SK-N-DZ (cell line): ENCODE measurements at places on chromosomes 4 and X.

DNA sequence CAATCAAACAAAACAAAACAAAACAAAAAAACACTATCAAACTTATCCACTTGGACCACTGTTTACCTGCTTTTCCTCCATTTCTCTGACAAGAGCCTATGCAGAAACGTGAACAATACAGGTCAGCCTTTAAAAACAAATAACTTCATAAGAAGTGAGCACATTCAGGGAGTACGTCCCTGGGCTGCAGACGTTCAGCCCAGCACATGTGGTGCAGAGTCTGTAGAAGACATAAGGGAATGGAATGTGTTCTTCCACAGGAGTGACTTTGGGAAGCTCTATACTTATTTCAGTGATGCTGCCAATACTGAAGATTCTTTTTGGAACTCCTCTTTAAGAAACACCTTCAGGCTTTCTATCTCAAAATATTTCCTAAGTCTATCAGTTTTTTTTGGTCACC, 120.6 kb downstream of the SPRY1 start:
- no peak for DNase-seq

- no peak for DNase-seq
Measured at GRCh38 chr4:113700602-113701150, 60.9 kb downstream of the CAMK2D start.

DNA sequence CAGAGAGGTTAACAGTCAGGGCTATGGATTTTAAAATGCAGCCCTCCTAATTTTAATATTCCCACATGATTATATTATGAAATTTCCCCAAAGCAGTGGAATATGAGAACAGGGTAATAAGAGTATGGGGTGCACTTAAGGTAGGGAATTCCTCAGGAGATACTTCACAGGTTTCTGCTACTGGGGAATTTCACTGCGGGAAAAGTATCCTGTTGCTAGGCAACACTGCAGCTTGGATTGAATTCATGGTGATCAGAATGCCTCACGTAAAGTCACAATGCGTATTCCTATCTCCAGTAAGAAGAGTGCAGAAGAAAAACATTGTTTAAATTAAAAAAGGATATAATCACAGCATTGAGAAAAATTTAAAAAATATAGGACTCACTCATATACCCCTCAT, 398.1 kb upstream of the RPS6KA3 start:
- DNase-seq, result no peak

- no peak for DNase-seq
Measured at GRCh38 chr4:110837896-110838450, 215.1 kb upstream of the PITX2 start.

DNA sequence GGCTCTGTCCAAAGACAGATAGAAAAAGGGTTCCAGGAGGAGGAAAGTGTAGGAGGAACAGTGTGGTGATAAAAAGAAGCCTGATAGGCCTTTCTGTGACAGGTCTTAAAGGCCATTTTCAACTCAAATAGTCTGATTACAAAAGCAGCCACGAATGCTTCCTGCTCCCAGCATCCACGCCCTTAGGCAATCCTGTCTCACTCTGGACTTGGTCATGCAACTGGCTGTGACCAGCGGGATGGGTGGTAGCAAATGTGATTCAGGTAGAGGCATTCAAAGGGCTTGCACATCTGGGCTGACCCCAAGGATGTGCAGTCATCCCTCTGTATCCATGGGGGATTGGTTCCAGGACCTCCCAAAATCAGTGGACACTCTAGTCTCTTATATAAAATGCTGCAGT, 14.4 kb upstream of the SEPSECS start:
- DNase-seq, result no peak

- DNase-seq, result no peak
Measured at GRCh38 chr4:62548108-62548524, 1348.0 kb downstream of the ADGRL3 start.

DNA sequence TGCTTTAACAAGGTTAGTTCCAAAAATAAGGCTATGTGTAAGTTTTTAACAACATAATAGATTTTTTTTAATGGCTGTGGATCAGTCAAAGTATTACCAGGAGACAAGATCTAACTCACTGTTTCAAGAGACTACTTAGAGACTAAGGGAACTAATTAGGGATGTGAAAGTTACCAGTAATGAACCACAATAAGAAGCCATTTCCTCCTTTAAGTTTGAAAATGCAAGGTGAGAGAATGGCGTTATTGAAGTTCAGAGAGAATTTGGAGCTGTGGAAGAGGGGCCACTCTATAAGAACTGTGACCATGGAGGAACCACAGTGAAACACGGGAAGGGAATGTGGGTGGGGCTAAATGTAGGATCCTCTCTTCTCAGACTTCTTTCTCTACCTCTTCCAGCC, 624.2 kb downstream of the GLUD2 start:
- no peak for DNase-seq

- no peak for DNase-seq
Measured at GRCh38 chrX:355329-356050, 31.2 kb downstream of the PPP2R3B start.

DNA sequence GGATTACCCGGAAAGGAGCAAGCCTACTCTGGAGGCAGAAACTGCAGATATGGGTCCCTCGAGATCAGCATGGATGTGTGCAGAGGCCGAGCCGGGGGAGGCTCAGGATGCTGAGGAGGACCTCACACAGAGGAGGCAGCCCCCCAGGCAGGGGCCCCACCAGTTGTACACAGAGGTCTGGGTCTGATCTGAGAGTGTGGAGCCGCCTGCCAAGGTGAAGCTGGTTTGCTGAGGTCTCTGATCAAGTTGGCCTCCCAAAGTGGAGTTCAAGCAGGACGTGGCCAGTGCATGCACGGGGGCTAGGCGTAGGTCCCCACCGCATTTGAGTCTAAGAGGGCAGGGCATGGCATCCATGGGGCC, 35.0 kb downstream of the ACOX3 start:
- no peak for DNase-seq

- no peak for DNase-seq
Measured at GRCh38 chrX:85666471-85666870, 287.0 kb upstream of the POF1B start.

GRCh38 chr4:140756319-140757231, at the start of gene TBC1D9:
Gene TBC1D9 (minus strand): TSS chr4:140756385. CDS start chr4:140756045, 340 bp downstream.
- peak; percentile 89 for DNase-seq

GRCh38 chr4:185318679-185319078, 77.0 kb downstream of the LRP2BP start:
- no peak for DNase-seq

DNA sequence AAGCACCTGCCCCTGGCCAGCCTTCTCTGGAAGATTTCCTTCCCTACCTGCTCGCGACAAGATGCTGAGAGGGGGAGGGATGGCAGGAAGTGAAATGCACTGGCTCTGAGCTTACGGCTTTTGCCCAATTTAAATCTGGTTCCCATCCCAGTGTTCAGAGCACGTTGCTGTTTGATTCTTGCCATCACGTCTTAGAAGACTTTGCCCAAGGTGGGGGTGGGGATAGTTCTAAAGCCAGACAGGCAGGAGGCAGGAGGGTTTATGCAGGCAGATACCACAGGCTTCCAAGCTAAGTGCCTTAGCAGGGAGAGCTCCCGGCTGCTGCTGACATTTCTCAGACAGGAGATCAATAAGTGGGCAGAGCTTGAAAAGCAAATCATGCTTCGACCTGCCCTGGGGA, 393.9 kb downstream of the MID1IP1 start:
- DNase-seq, result peak; percentile 36

- no peak for DNase-seq
Measured at GRCh38 chr4:32226204-32226603, 1506.0 kb downstream of the PCDH7 start.

- no peak for DNase-seq
Measured at GRCh38 chrX:74461384-74461783, 40.1 kb downstream of the SLC16A2 start.

- no peak for DNase-seq
Measured at GRCh38 chr4:145827885-145828284, 110.7 kb downstream of the ZNF827 start.

- no peak for DNase-seq
Measured at GRCh38 chr4:91267543-91267942, 1036.2 kb upstream of the GRID2 start.

GRCh38 chr4:2462992-2463762, 5.7 kb upstream of the RNF4 start:
- DNase-seq, result no peak

DNA sequence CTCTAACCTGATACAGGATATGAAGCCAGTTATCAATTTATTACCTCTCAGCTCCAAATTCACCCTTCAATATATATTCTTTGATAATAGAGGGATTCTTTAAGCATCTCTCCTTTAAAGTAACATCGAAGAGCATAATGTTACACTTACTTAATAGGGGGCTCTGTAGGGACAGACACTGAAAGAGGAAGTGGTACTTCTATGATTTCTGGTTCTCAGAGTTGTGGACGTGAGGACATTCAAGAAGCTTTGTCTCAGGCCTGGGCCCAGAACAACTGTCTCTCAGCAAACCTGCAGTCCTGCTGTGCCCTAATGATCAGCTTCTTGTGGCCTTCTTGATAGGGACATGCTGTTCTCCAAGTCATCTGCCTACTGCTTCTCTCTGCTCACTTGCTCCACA, 4.2 kb upstream of the ZXDB start:
- DNase-seq, result no peak

DNA sequence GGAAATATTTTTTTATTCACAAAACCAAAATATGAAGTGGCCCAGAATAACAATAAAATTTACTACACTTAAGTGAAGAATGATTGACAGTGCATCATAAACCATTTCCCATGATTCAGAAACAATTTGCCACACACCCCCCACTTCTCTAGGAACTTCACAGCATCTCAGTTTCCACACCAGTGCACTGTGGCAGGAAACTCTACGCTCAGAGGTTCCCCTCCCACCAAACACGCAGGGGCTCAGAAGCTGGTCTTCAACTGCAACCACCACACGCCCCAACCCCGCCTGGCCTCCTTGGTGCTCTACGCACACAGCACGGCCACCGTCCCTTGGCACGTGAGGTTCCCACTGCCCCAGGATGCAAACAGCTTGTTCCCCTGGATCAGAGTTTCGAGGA, 63.7 kb downstream of the ZFYVE28 start:
- no peak for DNase-seq

- no peak for DNase-seq
Measured at GRCh38 chr4:139368998-139369397, 66.7 kb upstream of the NDUFC1 start.

- DNase-seq, result no peak
Measured at GRCh38 chr4:174086829-174087799, 196.4 kb downstream of the FBXO8 start.

DNA sequence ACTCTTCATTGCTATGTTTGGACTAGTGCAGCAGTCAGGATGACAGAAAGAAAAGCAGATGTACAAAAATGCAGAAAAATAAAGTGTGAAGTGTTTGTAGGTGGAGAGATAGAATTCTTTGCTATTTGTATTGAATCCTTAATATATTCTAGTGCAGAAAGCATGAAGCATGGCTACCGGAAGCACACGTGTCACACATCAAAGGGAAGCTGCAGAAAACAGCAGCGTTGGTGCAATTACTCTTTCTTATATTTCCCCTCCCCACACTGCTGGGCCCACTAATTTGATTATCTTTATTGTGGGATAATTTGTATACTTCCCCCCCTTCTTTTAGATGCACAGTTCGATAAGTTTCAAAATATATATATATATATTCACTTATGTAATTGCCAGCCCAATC, 35.9 kb upstream of the TAPT1 start:
- DNase-seq, result no peak

DNA sequence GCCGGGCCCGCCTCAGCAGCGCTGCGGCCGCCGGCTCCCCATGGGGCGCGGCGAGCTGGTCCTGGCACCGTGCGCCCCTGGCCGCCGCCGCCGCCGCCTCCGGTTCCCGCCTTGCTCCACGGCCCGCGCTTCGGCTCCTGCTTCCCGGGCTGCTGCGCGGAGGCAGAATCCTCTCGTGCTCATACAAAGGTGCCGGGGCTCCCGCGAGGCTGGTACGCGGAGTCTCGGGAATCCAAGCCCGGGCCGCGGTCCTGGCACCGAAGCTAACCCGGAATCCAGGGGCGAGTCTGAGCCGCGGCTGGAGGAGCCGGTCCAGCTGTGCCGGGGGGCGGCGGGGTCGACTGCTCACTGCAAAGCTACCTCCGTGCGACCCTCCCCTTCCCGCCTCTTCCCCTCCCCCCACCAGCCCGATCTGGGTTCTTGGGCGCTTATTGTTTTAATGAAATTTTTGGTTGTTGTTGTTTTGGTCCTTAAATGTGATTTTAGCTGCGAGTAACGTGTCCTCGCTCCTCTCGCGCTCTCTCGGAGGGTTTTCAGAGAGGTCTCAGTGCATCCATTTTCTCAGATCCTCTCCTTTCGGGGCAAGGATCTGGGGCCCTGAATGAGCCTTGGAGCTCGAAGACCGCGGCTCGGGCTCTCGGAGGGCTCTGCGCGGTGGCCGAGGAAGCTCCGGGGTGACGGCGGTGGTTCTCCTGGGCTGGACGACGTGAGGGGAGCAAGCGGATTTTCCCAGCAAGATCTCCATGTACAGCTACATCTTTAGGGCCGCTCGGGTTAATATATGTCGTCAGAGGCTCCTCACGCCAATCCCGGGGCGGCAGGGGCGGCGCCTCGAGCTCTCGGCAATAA, at the start of gene HAND2:
HAND2 (minus strand) TSS at position 753 of the 849 bp plus-strand sequence. CDS start 940 bp downstream, outside the sequence.
- DNase-seq, result peak; percentile 96

DNA sequence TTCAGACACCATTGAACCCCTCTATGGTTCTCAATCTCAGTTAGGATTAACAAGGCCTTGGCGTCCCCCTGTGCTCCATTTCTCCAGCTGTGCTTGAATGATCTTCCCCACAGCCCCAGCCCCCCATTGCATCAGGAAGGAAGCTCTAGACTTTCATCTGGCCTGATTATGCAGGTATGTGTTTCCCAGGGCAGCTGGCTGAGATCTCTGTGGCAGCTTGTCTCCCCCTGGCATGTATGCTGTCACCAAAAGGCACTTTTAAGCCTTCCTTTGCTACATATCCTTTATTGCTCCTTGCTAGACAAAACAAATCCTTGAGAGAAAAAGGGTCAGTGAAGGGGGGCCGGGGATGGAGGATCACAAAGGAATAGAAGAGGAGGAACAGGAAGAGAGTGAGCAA, 1056.0 kb upstream of the SLIT2 start:
- DNase-seq, result no peak

DNA sequence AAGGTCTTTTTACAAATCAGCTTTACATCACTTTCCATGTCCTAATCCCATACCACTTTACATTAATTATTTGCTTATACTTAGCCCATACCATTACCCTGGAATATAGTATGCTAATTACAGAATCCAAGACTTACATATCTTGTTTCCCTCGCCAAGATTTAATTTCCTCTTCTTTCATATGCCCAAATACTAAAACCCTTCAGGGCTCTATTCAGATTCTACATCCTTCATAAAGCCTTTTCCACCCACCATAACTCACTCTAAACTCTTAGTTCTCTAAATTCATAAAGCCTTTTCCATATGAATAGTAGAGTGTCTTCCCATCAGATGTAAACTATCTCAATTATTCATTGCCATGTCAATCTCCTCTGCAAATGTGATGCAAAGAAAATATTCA, 390.7 kb downstream of the STPG2 start:
- no peak for DNase-seq

DNA sequence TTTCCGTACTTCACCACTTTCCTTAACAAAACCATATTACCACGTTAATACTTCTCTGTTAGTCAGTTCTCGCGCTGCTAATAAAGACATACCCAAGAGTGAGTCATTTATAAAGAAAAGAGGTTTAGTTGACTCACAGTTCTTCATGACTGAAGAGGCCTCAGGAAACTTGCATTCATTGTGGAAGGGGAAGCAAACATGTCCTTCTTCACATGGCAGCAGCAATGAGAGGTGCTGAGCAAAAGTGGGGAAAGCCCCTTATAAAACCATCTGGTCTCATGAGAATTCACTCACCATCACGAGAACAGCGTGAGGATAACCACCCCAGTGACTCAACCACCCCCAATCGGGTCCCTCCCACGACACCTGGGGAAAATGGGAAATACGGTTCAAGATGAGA, 289.8 kb upstream of the CLNK start:
- no peak for DNase-seq

GRCh38 chrX:119790977-119791436, 423 bp downstream of the RPL39 start:
- peak; percentile 27 for DNase-seq
